ENCODE measurements at places on chromosomes 3 and 15.
A peak's percentile ranks its signal among the peaks of the same experiment; 100 is the strongest.

DNA sequence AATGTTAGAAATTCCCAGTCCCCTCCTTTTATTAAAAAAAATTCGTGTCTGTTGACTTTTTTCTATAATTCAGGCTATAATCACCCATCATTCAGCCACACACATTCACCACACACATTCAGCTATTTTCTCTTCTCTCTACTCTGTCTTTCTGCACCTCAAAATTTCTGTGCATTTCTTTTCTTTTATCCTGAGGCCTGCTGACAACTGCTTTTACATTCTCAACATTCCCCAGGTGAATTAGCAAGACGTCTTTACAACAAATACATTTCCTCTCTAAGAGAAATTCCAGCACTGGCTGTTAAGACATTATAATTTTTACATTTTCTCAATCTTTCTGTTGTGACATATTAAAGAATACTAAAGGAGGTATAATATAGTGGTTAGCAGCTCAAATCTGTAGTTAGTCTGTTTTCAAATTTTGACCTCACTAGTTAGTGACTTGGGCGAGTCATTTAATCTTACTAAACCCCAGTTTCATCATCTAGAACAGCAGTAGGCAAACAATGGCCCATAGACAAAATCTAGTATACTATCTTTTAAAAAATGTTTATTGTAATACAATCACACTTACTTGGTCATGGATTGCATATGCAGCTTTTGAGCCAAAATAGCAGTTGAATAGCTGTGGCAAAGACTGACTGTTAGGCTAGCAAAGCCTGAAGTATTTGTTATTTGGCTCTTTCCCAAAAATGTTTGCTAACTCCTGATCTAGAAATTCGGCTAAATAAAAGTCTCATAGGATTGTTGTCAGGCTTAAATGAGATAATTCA is 350.7 kb downstream of the NSUN3 start:
- no peak for DNase-seq

DNA sequence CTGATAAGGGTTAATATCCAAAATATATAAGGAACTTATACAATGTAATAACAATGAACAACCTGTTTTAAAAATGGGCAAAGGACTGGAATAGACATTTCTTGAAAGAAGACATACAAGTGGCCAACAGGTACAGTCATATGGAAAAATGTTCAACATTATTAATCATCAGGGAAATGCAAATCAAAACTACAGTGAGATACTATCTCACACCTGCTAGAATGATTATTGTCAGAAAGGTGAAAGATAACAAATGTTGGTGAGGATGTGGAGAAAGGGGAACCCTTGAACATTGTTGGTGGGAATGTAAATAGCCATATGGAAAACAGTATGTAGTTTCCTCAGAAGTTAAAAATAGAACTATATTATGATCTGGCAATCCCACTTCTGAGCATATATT is 20.4 kb downstream of the GOLM2 start:
- DNase-seq: no peak

DNA sequence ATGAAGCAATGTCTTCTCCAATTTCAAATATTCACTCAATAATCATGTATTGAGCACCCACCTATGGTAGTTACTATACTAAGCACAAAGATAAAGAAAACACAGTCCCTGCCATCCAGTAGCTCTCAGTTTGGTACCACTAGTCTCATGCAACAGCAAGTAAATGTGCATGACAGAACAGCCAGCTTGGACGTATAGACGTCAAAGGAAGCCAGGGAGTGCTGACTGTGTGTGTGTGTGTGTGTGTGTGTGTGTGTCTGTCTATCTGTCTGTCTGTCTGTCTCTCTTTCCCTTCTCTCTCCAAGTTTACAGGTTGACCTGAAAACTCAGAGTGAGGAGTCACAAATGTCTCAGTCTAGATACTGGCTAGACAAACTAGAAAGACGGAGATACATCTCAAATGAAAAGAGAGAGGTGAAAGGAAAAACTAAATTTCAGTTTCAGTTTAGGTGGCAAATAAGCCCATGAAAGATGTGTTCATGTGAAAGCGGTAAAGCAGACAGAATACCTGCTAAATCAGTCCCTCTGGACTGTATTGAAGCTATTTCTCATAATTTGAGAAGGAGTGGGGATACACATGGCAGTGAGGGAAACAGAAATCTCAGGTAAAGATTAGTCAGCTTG is 141.1 kb upstream of the PTPRG start:
- no peak for DNase-seq

- DNase-seq: no peak
These were observed 18.2 kb downstream of the COL8A1 start for GRCh38 chr3:99656624-99657023.

DNA sequence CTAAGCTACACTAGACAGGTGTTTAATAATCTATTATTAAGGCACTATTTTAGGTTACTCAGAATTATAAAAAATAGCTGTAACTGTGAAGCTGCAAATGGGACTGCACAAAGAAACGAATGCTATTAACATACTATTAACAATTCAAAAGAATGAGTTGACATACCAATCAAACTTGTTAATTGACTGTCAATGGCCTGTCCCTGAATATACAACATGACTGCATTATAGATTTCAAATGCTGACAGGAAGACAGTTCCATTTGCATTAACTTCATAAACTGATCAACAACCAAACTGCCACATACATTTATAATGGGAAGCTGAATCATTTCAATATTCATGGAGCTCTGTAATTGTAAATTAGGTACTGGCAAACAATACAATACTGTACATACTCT is 169.0 kb upstream of the NANOGP8 start:
- DNase-seq: no peak

- DNase-seq: peak; percentile 84
These were observed 5.3 kb downstream of the CLK3 start for GRCh38 chr15:74620636-74621545.

DNA sequence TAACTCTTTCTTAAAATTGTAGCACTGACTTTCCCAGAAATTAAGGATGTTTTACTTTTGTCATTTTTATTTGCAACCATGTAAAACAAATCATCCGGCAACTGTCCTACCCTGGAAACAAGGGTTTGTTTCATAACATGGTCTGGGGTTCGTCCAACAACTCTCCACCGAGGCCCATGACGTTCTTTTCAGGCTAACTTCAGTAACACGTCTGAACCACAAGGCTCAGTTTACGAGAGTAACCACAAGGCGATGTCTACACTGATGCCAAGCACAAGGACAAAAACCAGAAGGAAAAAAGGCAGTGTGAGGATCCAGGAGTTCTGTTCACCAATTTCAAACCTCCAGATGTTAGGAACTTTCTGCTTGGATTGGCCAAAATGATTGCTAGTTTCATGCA is 546.1 kb downstream of the NTRK3 start:
- no peak for DNase-seq

DNA sequence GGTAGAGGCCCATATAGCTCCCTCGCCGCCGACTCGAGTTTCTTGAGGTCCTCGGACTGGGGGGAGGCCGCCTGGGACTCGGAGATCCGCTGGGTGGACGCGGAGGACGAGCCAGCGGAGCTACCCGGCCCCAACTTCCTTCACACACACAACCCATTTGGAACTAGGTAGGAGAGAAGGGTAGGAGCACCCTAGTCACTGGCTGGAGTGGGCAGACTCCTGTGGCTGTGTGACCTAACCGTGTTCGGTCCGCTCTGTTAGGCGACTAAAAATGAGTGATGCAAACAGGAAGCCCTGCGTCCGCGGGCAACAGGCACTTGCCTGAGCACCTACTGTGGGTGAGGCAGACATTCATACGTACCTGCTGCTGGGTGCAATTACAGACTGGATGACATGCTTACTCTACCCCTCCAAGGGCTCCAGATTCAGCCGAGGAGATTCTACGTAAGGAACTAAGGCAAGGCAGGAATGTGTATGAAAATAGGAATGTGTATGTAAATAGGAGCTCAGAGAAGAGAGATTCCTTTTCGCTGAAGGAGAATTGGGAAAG is 4.6 kb upstream of the SIN3A start:
- peak; percentile 51 for DNase-seq

DNA sequence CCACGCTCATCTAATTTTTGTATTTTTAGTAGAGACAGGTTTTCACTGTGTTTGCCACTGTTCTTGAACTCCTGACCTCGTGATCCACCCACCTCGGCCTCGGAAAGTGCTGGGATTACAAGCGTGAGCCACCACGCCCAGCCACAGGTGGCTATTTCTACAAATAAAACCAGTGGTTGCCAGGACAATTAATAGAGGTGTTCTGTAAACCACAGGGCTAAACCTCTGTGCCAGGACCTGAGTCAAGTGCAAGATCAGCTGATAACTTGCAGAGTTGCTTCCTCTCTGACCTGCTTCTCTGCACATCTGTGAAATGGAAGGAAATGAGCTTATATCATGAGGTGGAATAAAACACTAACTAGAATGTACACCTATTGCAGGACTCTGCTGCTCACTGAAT is 72.8 kb downstream of the CD200R1L start:
- no peak for DNase-seq

GRCh38 chr3:185341616-185342458 is 21.1 kb upstream of the MAP3K13 start:
- peak; percentile 22 for DNase-seq

GRCh38 chr15:70171256-70171886 is 73.7 kb upstream of the TLE3 start:
- no peak for DNase-seq

DNA sequence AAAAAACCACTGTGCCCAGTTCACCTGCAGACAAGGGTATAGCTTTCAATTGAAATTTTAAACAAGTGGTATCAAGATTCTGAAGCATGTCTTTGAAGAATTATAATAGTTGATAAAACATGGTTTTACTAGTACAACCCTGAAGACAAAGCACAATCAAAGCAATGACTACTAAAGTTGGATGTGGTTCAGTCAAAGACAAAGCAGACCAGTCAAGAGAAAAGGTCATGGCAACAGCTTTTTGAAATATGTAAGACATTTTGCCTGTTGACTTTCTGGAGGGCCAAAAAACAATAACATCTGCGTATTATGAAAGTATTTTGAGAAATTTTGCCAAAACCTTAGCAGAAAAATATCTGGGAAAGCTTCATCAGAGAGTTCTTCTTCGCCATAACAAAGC is 1393.6 kb downstream of the SI start:
- DNase-seq: no peak

DNA sequence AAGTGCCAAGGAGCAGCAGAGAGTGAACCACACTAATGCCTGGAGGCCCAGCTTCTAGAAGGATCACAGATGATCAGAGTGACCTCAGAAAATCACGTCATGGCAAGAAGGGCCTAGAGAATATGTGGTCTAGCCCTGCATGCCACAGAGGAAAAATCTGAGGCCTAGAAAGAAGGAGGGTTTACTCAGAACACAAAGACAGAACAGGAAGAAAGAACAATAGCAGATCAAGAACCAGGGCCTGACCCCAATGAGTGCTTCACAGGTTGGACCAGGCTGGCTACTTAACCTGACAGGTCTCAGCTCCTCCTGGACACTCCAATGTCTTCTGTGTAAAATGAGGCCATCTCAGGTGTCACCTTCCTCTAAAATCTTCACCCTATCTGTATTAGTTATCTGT is 14.2 kb downstream of the RAB6B start:
- no peak for DNase-seq

DNA sequence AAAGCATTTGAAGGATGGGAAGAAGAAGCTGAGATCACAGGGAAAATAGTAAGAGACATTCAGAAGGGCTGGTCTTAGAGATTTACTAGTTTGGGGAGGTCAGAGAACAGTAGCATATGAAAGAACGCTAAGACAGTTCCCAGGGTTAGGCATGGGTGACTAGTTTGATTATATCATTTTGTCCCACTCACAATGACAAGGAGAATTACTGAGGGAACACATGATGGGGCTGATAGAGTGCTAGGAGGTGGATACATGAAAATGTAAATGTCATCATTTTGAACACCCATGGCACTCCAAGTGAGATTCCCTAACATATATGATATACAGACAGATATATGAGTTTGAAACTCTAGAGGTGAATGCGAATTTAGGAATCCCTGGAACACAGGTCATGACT is 9.3 kb upstream of the TARS3 start:
- no peak for DNase-seq

GRCh38 chr3:181290941-181291340 is 301.4 kb upstream of the DNAJC19 start:
- no peak for DNase-seq

DNA sequence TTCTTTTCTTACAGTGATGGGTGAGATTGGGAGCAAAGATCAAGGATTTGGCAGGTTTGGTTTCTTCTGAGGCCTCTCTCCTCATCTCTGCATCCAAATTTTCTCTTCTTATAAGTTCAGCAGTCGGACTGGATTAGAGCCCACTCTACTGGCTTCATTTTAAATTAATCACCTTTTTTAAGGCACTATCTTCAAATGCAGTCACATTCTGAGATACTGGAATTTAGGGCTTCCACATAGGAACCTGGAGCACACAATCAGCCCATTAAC is 56.5 kb upstream of the PLSCR4 start:
- no peak for DNase-seq

DNA sequence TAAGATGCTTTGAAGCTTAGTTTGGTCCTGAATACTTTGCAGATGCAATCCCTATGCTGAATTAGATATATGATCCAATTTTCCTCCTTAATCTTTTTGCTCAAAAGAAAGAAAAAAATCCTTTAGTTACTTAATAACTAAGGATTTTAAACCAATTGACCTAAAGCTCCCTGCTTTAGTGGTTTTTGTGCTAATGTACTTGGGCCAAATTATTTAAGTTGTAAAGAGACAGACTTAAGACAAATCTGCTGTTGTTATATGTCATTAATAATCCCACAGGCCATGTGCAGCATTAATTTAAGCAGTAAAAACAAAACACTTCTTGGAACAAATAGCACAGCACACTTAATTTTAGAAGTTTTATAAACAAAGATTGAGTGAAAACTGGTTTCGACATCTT is 776.1 kb upstream of the SEMA6D start:
- no peak for DNase-seq

DNA sequence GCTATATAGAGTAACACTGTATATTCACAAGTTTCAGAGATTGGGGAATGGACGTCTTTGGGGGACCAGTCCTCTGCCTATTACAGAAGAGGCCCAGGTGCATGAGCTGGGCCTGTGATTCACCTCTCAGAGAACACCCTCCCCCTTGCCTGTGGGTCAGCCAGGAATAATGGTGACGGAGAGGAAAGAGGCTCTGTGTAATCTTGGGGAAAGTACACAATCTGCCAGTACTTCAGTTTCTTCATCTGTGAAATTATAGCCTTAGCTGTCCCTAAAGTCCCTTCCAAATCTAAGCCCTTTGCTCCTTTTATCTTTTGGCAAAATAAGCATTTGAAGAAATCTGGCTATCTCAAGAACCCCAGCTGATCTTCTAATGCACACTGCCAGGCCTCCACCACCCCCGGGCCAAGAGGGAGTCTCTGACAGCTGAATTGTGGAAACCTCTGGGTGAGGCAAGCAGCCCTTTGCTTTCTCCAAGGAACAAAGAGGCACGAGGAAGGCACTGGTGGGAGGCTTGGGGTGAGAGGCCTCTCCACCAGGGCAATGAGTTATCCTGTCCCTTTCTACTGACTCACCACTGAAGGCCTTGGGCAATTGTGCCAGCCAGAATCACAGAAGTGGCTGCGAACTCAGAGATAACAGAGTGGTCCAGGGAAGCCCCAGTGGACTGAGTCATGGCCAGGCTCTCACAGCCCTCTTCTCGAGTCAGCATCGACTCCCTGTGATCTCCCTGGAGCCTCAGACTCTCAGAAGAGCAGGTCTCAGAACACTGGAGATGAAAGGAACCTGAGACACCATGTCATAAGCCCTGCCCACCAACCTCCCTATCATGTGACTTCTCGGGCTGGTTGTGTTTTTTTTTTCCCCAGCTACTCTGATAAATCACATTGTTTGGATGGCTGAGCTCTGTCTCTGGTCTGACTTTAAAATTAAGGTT is 31.8 kb downstream of the CCNL1 start:
- peak; percentile 22 for DNase-seq

GRCh38 chr15:25469377-25469776 is 30.6 kb upstream of the UBE3A start:
- no peak for DNase-seq
